ENCODE measurements at places on chromosomes 13 and 19.

DNA sequence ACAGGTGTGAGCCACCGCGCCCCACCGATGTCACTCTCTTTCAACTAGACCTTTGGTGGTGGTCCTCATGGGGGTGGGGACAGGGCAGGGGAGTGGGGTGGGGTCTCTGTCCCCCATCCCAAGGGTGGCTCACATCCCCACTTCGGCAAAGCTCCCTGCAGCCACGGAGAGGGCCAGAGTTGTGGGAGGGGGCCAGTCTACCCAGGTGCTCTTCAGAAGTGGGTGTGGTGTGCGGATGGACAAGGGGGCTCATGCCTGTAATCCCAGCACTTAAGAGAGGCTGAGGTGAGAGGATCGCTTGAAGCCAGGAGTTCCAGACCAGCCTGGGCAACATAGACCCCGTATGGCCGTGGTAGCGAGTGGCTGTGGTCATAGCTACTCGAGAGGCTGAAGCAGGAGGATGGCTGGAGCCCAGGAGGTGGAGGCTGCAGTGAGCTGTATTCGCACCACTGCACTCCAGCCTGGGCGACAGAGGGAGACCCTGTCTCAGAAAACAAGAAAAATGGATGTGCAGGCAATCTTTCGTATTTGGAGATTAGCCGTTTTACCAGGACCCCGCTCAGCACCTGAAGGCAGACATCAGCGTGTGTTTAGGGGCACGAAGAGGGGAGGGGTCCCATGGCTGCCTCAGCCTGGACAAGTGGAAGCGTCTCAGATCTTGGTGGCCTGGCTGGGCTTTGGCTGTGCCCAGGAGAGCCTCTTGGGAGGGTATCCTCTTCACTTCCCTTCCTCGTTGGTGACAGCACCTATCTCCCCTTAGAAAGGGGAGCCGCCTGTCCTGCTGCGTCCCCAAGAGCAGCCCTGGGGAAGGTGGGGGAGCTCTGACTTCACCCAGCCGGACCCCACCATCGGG is 846 bp downstream of the TGFBR3L start:
- no peak for DNase-seq

DNA sequence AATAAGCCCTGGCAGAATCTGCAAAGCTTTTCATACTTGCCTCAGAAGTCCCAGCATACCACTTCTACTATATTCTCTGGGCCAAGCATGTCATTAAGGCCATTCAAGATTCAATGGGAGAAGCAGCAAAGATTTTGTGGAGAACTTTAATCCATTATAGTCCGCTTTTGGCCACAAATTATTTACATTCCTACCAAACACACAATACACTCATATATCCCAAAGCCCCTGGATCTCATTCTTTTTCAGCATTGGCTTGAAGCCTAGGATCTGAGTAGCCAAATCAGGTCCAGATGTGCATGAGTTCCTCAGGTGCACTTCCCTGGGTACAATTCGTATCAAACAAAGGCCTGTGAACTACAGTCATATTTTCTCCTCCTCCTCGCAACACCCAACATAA is 203.4 kb downstream of the NDFIP2 start:
- no peak for DNase-seq

- no peak for DNase-seq
Observed at GRCh38 chr13:48727241-48728011, 73.7 kb downstream of the CYSLTR2 start.

DNA sequence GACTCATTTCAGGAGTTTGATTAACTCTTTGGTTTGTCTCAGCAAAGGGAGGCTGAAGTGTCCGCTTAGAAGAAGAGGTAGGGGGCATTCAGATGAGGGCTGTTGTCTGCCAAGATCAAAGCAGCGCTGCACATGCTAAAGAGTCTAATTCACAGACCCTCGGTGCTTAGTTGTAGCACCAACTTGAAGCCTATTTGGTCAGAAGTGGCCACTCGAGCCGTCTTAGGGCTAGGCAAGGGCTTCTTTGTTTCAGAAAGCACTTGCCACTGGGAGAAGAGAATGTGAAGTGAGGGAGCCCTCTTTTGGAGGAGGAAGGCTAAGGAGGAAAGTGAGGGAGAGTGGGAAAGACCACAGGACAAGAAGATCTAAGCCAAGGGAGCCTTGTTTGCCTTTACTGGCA is 313.4 kb upstream of the TMTC4 start:
- peak; percentile 27 for DNase-seq

DNA sequence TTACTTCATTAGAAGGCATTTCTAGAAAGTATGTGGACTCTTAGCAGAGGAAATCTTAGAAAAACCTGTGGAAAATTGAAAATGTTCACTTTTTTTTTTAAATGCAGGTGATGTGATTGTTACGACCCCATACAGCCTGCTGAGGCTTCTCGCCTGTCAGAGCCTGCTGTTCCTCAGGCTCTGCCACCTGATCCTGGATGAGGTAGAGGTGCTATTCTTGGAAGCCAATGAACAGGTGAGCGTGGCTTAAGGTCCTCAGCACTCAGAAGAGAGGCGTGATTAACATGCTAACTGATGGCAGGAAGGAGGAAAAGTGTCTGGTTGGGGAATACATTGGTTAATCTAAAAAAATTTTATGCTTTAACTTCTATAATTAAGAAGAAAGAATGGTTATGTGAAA is 71.4 kb downstream of the SLC7A9 start:
- DNase-seq = no peak

DNA sequence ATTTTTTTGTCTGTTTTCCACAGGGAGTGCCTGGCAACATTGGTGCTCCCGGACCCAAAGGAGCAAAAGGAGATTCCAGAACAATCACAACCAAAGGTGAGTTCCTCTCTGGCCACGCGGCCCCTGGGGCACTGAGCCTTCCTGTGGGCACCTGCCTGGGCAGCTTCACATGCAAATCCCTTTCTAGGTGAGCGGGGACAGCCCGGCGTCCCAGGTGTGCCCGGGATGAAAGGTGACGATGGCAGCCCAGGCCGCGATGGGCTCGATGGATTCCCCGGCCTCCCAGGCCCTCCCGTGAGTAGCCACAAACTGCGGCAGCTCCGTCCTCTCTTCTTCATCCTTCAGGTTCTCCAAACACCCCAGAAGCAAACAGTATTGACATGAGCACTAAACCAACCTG is 99.4 kb downstream of the RAB20 start:
- DNase-seq = no peak

GRCh38 chr19:18179957-18180356 is 6.3 kb downstream of the IFI30 start:
- DNase-seq = no peak

DNA sequence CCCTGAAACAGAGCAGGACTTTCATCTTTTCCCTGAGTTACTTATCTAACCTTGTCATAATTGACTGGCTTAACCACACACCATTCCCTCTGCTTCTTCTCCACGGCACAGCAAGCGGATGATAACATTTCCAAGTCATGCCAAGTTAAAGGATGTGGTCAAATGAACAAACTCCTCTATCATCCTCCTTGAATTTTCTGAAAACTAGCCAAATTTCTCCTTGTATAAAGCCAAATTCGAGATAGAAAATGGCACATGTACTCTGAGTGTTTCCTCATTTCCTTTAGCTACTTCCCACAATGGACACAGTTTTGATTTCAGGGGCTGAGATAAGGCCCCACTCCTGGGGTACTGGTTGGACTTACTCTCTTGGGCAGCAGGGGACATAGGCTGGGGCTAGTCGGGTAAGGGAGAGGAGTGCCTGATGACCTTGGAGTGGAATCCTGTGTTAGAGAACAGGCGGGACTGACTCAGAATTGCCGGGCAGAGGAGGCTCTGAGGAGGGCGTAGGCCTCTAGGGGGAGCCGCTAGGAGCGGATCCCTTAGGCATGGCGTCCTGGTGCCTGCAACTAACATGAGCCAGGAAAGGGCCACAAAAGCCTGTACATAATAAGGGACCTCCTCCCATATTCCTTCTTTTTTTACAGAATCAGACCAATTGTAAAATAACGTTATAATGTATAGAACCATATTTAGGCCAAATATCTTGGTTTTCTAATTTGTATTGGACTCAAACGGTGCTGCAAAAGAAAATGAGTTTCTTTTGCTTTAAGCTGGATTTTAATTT is 20.3 kb upstream of the TMTC4 start:
- peak; percentile 58 for DNase-seq

GRCh38 chr13:67043901-67044300 is 186.2 kb downstream of the PCDH9 start:
- DNase-seq = no peak

Data from PC-3 (cell line).